ENCODE measurements at places on chromosomes 1 and 21.

GRCh38 chr1:219732814-219733491, 120.0 kb upstream of the ZC3H11B start:
- DNase-seq: no peak

- DNase-seq: no peak
These were observed 21.6 kb downstream of the TCEA3 start for GRCh38 chr1:23403038-23403336.

DNA sequence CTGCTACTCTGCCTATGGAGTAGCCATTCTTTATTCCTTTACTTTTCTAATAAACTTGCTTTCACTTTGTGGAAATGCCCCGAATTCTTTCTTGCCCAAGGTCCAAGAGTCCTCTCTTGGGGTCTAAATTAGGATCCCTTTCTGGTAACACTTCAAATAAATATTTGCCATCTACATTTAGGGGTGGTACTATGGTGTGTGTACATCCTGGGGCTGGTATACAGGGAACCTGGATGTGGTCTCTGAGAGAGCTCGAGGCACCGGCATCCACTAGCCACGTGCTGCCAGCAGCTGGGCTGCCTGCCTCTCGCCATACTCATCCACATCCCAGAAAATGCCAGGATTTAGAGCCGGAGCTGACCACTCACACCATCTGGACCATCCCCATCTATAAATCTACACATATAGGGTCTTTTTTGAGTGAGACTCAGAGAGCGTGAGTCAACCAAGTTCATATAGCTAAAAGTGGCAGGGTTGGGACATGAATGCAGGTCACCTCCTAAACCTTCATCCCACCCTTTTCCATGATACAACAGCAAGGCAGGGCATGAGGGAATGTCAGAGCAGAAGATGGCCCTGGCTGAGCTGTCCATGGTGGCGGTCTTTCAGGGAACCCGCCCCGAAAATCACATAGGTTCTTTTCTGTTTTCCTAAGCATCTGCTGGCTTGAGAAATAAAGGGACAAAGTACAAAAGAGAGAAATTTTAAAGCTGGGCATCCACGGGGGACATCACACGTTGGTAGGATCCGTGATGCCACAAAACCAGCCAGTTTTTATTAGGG, 76.6 kb upstream of the F3 start:
- DNase-seq: no peak

DNA sequence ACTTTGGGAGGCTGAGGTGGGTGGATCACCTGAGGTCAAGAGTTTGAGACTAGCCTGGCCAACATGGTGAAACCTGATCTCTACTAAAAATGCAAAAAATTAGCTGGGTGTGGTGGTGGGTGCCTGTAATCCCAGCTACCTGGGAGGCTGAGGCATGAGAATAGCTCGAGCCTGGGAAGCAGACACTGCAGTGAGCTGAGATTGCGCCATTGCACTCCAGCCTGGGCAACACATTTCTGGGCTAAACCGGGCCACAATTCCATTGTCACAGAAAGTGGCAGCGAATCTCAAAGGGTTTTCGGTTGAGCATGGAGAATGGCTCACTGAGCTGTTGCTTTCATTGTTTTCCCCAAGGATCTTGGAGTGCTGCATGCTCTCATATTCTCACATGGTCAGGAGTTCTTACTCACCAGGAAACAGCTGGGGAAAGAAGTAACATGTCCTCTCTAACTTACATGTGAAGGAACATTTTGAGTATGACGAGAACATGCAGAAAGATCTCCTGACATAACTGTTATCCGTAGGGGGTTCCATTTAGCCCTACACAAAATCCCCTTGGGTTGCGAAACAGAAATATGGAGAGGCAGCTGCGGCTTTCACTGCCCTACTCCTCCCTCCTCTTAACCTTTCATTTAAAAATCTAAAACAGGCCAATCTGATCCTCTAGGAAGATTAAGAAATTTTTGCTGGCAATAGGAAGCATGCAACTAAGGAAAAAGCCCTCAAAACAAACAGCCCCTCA, 341.1 kb downstream of the PCP4 start:
- DNase-seq: no peak

GRCh38 chr21:33539616-33540015, 2.3 kb downstream of the GART start:
- no peak for DNase-seq

DNA sequence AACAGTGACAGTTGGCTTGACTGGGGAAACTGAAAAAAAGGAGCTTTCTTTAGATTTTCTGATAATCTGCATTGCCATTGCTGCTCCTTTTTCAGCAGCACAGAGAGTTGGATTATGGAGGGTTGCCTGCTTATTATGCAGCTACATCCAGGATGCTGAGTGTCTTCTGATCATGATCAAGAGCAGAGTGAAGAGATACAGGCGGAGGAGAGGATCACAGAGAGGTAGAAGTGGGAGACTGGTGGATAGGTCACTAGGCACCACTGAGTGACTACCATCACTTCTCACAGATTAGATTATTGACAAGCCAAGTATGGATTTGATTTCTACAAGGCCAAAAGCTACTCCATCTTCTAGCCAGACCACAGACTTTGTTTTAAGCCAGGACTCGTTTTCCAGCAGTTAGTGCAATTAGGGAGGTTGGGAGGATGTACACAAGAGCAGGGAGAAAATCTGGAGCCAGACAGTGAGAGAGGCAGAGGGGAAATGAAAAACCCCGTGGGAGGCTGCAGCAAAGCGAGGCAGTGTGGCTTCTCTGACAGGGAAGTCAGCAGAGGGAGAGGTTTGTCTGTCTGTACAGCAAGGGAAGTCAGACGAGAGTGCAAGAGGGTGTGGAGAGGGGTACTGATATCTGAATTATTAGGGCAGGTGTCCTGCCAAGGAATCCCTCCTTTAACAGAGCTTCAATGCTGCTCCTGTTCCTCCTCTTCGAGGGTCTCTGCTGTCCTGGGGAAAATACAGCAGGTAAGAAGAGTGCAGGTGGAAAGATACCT, at the start of gene CD1E:
Gene CD1E (plus strand): TSS at position 592 of the 773 bp plus-strand sequence. CDS start 95 bp downstream, at position 687.
- no peak for DNase-seq

DNA sequence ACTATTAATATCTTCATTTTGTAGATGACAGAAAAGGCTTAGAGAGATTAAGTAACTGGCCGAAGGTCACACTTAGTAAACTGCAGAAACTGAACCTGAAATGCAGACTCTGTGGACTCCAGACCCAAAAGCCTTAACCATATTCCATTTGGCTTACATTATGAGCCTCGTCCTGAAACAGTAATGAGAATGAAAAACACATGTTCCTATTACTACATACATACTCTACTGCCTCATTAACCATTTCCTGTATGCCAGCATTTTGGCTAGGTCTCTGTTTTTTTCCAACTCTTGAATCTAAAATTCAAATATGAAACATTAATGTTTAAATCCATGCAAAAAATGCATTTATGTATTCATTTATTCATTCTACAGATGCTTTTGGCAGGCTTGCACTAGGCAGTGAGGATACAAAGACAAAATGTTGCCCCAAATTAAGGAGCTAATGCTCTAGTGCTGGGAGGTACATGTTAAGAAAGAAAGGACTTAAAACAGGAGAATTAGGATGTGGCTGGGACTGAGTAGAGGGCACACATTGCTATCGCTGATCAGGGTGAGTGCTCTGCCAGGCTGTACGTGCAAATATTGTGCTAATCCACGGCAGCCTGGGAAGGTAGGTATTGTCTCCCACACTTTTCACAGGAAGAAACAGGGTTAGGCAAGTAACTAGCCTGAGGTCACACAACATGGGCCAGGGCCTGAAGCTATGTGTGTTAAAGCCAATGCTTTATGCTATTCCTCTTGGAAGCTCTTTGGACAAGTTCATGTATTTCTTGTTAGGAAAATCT, 14.0 kb downstream of the DEGS1 start:
- DNase-seq: no peak

GRCh38 chr1:33299461-33300155, 21.3 kb downstream of the A3GALT2 start:
- no peak for DNase-seq

DNA sequence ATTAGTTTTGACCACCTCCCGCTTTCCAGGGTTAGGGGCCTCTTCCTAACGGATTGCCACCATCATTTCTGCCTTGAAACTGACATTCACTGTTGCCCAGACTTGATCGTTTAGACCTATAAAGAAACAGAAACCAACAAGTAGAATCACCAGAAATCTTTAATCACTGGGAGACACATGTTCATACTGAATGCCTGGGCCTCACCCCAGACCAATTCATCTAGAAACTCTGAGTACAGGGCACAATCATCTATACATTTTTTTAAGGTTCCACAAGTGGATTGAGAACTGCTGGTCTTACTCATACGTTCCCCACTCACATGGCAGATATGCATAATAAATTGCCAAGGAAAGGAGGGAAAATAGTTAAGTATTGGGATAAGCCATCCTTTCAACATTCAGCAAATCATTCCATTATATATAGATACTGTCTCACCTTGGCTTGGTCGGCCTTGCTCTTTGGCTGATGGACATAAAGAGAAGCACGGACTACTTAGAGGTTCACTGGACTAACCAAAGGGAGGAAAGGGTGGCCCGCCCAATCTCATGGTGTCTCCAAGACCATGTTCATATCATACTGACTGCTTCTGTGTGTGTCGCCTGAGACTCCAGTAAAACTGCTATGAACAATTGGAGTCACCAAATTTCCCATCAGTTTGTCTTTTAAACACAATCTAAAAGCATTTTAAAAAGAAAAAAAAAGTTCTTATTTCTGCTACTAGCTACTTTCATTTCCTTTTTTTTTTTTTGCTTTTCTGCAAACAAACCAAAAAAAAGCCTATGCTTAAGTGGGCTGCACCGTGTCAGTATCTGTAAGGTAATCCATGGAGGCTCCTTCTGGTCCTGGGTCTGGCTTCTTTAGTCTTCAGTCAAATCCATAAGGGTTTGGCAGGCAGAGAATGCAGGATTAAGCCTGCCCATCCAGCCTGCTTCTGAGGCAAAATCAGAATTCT, 9.4 kb upstream of the TARBP1 start:
- DNase-seq: no peak

DNA sequence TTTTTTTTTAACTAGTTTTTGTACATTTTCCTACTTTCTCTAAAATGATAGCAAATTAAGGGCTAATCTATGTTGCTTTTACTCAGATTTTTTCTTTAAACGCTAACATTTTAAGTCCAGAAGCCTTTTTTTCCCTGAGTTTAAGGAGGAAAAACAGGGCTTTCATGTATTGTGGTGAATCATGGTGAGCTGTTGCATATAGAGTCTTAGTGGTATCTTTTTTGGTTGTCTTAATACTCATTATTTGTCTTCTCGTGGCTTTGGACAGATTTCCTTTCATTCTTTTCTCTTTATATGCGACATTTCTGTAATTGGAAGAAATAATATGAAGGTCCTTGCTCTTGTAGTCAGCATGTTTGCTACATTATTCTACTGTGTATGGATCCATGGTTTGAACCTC, 1015.6 kb downstream of the PLA2G4A start:
- DNase-seq: no peak

GRCh38 chr1:89810302-89810701, 10.5 kb upstream of the LRRC8D start:
- DNase-seq: no peak

DNA sequence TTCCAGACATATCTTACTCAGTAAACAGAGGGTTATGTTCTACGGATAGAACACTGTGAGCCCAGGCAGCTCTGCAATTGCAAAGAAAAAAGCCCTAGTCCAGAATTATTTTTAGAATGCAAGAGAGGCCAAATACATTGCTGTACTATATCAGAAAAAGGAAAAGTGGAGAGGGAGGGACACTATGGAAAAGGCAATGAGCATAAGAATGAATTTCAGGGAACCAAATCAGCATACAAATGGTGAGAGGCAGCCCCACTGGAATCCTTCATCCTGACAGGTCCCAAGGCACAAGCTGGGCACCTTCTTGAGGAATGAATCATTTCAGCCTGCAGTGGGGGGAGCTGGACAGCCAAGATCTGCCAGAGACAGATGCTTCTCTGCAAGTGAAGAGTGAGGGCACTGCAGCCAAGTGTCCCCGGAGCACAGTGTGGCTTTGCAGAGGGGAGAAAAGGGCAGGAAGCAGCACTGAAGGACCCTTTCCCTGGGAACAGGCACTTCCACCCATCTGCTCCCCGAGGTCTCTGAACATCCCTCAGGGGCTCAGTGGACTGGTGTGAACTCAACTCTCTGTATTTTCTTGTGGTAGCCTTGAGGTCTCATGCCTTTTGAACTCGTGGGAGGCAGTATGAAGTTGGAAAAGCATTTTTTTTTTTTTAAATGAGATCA, 115.6 kb downstream of the XCL2 start:
- peak; percentile 76 for DNase-seq

DNA sequence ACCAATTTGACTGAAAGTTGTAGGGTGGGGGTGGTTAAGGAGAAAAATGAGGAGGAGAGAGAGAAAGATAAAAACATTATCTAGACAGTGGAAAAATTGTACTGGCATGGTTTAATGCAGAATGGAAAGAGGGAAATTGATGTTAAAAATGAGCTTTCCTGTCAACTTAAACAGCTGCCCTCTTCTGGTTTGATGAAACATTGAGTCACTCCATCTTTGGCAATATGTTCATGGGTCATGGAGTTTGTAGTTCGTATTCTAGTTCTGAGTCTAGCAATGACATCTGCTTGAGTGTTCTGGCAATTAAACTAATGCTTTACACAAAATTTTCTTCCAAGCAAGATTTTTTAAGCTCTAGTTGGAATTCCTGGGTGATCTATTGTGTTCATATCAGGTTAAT, 9.6 kb downstream of the ZNF648 start:
- no peak for DNase-seq

- no peak for DNase-seq
These were observed 2.1 kb downstream of the SETDB1 start for GRCh38 chr1:150928286-150928685.

DNA sequence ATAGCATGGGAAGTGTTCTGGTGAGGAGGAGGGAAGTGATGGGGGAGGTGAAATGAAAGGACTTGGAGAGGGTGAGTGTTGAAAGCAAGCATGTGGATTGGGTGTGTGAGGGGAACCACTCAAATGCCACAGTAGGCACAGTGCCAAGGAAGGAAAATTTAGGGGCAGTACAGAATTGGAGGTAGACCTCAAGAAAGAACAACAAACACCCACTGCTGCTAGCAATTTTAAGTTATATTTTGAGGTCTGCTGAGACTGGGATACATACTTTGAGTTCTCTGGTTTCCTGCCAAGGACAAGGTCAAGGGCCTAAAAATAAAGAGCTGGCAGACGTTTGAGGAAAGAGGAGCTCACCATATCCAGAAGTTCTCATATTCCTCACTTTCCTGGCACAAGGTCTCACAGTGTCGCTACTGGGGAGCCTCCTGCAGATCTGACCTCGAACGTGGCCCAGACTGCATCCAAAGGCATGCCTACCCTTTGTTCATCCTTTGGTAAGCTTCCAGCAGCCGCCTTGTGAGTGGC, 104.0 kb downstream of the BRINP2 start:
- DNase-seq: no peak

GRCh38 chr1:172517545-172517944, 15.4 kb upstream of the SUCO start:
- no peak for DNase-seq

Data from ELF-1 (cell line).